BE2C (cell line): ENCODE measurements at places on chromosomes 2 and 18.

DNA sequence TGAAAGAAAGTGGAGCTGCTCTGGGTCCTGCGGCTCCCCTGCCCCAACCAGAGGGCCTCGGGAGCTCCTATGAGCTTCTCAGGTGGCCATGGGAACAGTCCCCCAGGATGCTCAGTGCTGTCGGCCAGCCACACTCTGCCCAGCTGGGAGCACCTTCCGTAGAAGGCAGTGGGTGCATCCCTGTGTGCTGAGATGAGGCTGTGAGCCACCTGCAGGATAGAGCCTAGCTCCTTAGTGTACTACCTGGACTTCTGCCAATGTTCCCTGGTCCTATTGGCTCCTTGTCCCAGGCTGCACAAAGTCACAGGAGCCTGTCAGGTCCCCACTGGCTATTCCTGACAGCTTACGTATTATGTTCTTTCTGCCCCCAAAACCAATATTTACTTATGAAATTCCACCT is 16.1 kb downstream of the PRELID3A start:
- no peak for DNase-seq

DNA sequence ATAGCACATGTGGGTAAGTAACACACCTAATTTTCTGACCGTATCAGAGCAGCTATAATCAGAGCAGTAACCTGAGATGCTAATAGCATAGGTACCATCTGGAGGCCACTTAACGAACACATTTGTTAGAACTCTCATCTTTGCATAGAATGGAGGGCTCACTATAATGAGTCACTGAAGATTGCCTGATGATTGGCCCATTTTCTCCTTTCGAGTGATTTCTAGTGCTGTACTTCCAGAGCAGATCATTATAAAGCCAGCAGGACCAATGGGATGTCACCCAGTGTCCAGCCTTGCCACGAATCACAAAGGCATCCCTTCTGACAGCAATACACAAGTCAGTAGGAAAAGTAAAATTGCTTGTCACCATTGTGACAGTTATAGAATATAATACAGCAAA is 81.7 kb upstream of the REV1 start:
- no peak for DNase-seq

DNA sequence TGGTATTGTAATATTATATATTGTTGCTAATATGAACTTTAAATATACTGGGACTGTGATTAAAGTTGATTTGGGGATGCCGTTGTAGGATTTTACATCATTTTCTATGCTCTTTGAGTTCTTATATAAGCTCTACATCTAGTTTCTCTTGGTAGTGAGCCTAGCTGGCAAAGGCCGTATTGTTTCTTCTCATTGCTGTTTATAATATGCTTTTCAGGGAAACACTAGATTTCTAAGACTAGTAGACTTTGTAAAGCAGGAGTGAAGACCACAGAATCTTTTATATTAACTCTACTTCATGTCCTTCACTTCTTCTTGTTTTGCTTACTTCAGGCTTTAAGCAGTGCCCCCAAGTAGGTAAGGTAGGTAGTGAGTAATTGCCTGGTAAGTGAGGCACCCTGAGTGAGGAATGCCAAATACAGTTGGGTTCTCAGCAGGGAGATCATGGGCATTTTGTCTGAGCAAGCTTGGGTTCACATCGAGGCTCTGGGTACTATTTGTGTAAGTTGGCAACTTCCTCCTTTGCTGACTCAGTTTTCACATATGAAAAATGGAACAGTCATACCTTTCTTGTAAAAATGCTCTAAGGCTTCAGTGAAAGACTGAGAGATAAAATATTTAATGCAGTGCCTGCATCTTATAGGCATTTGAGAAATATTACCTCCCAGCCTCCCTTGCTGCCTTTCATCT is 96.4 kb downstream of the RNF144A start:
- DNase-seq: no peak

DNA sequence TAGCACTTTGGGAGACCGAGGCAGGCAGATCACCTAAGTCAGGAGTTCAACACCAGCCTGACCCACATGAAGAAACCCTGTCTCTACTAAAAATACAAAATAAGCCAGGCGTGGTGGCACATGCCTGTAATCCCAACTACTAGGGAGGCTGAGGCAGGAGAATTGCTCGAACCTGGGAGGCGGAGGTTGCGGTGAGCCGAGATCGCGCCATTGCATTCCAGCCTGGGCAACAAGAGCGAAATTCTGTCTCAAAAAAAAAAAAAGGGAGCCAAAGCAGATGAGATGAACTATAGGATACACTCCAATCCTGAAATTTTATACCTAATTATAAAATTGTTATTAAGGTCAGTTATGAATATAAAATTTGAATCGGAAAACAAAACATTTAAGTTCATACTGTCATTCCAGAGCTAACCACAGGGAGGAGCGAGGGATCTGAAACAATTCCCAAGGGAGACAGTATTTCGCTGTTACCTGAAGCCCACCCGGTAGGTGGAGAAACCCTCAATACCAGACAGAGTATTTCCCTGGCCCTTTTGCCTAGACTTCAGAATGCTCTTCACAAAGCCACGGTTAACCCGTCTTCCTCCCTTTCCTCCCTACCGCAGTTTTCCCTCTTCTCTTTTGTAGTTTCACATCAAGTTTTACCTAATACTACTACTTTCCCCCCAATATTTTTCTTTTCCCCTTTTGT is 1.4 kb downstream of the PPM1G start:
- peak; percentile 51 for DNase-seq

DNA sequence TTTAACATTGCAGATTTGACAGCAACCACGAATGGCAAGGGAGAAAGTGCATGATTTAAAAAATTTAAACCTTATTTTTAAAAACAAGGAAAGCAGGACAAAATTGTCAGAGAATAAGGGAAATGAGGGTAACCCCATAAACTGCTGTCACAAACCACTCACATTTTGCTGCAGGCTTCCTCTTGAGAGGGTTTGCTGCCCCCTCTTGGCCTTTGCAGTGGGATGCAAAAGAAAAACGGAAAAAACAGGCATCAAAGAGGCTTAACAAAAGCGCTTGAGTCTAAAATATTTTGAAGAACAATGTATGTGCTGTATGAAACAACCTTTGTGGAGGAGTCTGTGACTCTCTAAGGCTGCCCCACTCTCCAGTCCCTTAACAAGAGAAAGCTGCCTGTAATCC is 91.6 kb downstream of the TMX3 start:
- peak; percentile 43 for DNase-seq

GRCh38 chr2:16109821-16110310 is 169.5 kb downstream of the MYCN start:
- peak; percentile 96 for DNase-seq

- no peak for DNase-seq
Measured at GRCh38 chr2:42673989-42674579, 89.9 kb downstream of the OXER1 start.

GRCh38 chr2:195533771-195534642 is 123.0 kb upstream of the SLC39A10 start:
- DNase-seq: peak; percentile 82

- no peak for DNase-seq
Measured at GRCh38 chr2:118669654-118670053, 177.8 kb downstream of the EN1 start.

DNA sequence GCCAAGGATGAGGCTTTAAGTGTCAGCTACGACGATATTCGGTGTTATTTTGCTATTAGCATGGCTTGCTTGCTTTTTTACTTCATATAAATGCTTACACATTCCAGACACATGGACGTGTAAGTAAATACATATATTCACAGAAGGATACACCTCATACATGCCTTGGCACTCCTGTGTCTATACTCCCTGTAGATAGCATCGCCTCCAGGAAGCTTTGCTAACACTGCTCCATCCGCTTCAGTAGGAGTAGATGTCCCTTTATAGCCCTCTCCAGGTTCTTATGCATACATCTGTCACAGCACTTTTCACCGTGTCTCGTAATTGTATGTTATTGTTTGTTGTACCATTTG is 27.5 kb upstream of the KCTD1 start:
- no peak for DNase-seq

DNA sequence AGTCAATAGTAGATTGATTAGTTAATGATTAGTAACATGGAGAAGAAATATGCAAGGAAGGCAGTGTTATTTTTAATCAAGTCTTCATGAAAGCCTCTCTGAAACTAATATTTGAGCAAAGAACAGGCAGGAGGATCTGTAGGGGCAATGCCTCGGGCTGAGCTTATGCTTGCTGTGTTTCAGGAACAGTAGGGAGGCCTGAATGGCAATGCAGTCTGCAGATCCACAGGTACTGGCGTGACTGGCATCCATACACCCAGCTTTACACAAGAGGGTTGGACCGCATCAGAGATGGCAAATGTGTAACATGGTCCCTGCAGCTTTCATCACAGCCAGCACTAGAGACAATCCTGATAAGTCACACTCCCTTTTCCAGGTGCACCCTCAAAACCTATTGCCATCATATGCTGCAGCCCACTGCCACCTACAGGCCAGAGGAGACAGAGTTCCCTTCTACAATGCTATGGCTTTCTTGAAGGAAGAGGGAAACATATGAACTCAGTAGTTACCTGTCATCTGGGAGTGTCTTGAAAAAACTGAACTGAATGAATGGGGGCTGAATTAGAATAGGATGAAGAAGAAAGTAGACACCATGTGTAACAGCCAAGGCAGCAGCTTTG is 582.4 kb upstream of the RAB6C start:
- DNase-seq: peak; percentile 14

GRCh38 chr2:34663314-34663713 is 1064.2 kb upstream of the FAM98A start:
- DNase-seq: no peak

DNA sequence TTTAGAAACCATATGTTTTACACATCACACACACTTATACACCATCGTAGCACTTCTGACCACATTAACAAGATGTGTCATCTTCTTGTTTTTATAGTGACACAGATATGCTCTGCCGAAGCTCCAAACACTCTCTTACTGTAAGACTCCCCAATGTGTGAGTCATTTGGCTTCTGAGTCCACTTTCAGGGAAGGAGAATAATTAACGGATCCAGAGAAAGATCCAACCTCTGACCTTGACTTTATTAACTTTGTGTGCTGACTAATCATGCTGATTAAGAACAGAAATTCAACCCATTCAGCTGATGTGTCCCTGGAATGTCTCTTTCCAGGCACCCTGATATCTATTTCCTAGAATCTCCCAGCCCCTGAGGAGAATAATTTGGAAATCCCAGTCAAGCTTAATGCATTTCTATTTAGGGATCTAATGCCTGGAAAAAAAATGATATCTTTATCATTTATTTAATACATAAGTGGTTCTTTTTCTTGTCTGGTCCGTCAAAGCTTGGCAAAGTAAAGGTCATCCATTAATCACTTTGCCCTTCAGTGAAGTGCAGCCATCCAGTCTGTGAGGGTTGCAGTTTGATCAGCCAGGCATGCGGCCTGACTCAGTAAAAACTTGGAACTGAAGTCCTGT is 615.8 kb upstream of the SYT4 start:
- peak; percentile 40 for DNase-seq

DNA sequence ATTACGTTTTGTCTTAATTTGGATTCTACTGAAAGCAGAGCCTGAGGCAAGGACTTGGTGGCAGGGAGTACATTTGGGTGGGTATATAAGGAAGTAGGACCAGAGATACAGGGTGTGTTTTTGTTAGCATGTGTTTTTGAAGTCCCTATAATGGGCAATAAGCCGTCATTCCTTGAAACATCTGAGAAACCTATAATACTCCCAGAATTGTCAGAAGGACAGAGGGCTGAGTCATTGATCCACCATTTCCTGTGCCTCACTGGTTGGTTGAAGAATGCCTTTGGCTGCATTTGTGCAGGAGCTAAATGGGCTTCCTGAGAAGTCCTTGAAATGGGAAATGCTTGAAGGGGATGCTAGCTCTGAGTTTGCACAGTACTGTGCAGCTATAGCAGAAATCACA is 281.8 kb upstream of the ZEB2 start:
- DNase-seq: no peak

DNA sequence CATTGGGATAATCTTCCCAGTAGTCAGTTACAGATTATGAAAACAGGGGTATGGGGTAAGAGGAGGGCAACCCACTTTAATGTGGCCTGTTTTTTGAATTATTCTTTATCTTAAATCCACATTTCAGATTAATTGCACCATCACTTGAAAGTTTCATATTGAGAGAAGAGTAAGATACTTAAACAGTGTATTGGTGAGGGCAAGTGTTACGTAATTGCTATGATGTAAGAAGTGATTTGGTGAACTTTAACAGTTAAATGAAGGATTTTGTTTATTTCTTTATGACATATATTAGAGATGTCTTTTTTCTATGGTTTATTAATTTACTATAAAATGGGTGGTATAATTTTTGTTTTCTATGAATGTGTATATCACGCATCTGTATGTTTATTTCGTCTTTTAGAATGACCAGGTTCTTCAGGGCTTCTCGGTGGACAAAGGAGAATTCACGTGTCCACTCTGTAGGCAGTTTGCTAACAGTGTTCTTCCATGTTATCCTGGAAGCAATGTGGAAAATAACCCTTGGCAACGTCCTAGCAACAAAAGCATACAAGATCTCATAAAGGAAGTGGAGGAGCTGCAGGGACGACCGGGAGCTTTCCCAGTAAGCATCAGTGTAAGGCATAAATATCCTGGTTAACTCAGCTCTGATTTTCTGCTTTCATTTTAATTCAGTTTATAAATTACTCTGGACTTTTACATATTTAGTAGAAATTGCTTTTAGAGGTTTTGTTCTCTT is 171.2 kb upstream of the MYO3B start:
- DNase-seq: no peak

DNA sequence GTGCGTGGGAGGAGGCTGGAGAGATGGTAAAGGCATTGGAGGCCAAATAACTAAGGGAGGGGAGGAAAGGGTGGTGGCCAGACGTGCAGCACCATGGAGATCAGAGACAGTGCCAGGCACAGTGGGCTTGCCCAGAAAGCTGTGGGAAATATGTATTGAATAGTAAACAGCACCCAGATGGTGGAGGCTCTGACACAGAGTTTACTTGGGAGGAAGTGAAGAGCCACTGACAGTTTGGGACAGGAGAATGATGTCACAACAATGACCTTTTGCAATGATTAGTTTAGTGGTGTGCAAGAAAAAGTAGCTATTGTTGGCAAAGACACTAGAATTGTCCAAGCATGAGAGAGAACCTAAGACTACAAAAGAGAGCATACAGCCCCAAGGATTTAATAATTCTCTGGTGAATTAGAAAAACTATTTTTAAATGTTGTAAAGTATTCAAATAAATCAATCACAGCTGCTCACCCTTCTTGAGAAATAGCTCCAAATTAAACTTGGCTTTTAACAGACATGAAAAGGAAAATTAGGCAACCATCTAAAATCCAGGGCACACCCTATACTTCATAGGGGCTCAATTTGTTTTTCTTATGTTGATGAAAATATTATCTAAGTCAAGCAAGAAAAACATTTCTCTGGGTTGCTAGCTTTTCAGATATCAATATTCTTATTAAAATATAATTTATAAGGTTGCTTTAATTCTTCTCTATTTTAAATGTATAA is 458.7 kb upstream of the HNRNPA3 start:
- no peak for DNase-seq
